ENCODE measurements at places on chromosomes 11 and 22. TPM values are rescaled to one million over a fixed set of nuclear protein-coding genes. Genes with fewer than 3 reads are reported as not detected.

Gene SREBF2
- polyA plus RNA-seq = 86.7 TPM

Gene OR51B2
- polyA plus RNA-seq = not detected

Gene RHOD
- 8.0 TPM for polyA plus RNA-seq

Gene CARD16
- 0.70 TPM for polyA plus RNA-seq

Gene LYVE1
- 57.2 TPM for polyA plus RNA-seq

Gene VSIG10L2
- polyA plus RNA-seq = not detected

Gene CBLIF
- 0.20 TPM for polyA plus RNA-seq

Gene FBLN1
- polyA plus RNA-seq = 98.3 TPM

Gene KDM4D
- polyA plus RNA-seq = 2.2 TPM

Gene TUBA8
- 3.9 TPM for polyA plus RNA-seq

Gene PATE4
- 0.20 TPM for polyA plus RNA-seq

Gene C11orf65
- polyA plus RNA-seq = 3.4 TPM

Gene C11orf86
- not detected for polyA plus RNA-seq

Gene PRODH
- 11.9 TPM for polyA plus RNA-seq
